CD4-positive, alpha-beta T cell (primary cell): ENCODE measurements at places on chromosomes 3 and 15. TPM values are rescaled to one million over a fixed set of nuclear protein-coding genes. Genes with fewer than 3 reads are reported as not detected.

DNA sequence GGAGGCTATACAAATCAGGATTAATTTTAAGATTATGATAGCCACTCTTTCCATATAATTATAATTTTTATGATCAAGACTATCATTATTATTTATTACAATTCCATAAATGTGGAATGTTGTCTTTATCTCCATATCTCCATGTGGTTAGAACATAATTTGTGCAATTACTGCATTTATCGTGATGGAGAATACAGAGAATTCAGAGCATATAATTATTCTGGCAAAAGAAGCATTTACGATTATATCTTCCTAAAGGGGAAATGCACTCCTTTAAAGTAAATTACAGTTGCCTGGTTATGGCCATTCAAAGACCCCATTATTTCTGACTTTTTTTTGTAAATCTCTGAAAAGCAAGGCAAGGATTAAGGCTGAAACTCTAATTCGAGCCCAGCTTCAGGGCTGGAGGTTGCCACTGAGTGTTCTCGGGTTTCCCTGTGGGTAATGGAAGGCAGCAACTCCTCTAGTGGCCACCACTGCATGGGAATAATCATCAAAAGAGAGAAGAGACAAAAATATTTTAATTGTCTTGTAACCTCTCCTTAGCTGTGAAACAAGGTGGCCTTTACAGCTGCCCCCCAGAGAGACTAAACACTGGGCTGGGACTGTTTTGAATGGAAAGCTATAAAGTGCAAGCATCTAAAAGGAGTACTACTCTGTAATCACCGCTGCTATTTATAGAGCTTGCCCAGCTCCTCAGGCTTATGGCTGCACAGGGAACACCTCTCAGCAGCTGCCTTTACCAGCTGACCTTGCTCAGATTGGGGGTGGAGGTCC, 59.8 kb upstream of the PRTG start:
- no peak for DNase-seq

- no peak for DNase-seq
Measured at GRCh38 chr3:136811701-136812100, 7.2 kb upstream of the SLC35G2 start.

- DNase-seq = no peak
Measured at GRCh38 chr3:152026033-152026556, 152.7 kb downstream of the SUCNR1 start.

DNA sequence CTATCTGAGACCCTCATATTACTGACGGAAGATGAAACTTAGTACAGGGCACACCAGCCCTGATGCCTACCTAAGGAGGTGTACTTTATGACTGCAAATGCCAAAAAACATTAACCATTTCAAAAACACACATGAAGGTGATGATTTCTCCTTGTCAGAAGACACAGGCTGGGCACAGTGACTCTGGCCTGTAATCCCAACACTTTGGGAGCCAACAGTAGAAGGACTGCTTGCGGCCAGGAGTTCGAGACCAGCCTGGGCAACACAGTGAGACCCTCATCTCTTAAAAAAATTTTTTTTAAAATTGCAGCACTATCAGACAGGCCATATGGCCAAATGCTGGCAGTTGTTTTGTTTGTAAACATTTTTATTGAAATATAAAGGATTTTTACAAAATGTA, 73.5 kb downstream of the LRIG1 start:
- DNase-seq = no peak

DNA sequence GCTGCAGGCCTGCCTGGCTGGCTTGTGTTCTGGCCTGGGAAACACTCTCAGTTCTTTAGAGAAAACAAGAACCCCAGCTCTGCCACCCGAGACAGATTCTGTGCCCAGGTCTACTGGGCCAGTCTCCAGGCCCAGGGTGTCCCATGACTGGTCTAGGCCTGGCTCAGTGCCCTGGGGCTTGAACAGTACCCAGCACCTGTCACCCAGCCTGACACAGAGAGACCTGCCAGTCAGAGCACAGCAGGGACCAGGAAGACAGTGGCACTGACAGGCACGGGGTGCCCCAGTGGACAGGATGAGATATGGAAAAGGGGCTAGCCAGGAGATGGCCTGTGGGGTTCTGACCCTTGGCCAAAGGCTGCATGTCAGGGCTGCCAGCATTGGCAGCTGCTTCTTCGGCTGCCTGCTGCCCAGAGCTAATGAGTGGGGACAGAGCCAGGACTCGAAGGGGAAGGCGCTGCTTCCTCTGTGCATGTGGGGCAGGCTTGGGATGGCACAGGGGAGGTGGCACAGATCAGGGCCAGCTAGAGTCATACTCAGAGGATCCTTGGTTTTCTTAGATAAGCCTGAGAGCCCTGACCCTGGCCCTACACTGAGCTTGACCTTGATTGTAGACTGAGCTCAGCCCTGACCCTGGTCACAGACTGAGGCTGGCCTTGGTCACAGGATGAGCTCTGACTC, 15.1 kb downstream of the CCDC33 start:
- DNase-seq = no peak

GRCh38 chr3:101725194-101725889, 928 bp downstream of the CEP97 start:
- peak; percentile 14 for DNase-seq

GRCh38 chr3:153293265-153293664, 131.2 kb downstream of the RAP2B start:
- DNase-seq = no peak

DNA sequence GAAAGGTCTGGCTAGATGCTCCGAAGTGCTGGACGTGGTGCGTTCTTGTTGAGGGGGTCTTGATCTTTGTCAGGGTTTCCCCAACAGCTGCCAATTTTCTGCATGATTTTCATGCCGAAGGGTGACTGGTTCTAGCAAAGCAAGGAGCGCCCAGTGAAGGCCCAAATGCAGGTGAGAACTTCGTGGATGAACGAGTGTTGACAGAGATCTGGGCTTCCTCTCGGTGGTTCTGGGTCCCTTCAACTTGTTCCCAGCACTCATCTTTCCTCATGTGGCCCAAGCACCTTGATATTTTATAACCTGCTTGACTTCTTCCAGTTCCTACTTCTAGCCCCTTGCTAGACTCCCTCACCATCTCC, 40.8 kb upstream of the TFRC start:
- DNase-seq = no peak

DNA sequence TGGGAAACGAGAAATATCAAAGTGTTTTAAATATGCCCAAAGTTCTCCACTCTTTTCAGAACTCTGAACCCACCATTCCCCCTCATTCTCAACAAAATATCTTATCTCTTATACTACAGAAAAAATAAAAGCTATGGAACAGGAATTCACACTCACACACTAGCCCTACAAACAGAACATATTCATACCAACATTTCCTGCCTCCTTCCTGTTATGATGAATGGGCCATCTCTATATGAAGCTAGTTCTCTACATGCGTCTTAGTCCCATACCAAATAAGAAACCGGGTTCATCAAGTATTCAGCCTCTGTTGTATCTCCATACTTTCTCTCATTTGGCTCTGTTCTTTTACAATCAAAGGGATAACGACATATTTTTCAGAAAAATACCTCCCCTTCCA, 72.6 kb downstream of the PLSCR2 start:
- DNase-seq = no peak

- no peak for DNase-seq
Measured at GRCh38 chr15:64524778-64525177, 64.4 kb downstream of the ZNF609 start.

- no peak for DNase-seq
Measured at GRCh38 chr15:44705986-44706385, 5.1 kb downstream of the PATL2 start.

DNA sequence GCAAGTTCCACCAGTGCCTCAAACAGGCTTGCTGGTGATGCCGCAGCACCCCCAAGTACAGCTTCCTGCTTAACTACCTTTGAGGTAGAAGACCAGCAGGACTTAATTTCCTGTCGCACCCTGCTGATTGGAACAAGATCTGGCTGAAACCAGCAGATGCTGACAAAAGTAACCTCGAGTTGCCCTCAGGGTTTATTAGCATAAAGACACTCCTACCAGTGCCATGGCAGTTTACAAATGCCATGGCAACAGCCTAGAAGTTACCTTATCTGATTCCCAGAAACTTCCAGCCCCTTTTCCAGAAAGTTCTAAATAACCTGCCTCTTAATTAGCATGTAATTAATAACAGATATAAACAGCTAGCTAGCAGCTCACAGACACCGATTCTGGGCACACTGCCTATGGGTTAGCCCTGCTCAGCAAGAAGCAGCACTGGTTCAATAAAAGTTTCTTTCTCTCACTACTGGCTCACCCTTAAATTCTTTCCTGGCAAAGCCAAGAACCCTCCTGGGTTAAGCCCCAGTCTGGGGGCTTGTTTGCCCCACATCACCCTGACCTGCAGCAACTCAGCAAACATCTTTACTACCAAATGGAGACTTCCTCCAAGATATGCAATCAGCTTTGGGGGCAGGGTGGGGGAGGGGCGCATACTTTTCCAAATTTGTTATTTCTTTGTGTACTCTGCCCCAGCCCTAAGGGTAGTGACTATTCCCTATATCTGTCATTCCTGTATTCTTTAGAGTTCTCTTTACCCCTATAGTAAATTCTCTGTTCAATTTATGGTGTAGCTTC, 54.2 kb downstream of the MAP4 start:
- peak; percentile 9 for DNase-seq

- no peak for DNase-seq
Measured at GRCh38 chr3:25293736-25294135, 134.3 kb upstream of the RARB start.

GRCh38 chr3:173007079-173007723, 133.8 kb downstream of the SPATA16 start:
- no peak for DNase-seq

DNA sequence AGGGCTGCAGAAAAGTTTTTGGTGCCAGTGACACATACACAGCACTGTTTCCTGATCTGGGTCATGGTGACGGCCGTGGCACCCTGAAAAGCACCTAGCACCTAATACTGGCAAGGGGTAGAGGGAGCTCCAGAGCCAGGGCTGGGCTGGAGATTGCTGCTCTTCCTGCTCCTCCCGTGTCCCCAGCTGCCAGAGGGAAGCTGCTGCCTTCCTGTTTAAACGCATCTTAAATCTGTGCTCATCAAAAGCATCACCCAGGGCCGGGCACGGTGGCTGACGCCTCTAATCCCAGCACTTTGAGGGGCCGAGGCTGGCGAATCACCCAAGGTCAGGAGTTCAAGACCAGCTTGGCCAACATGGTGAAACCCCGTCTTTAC, 156.7 kb upstream of the MEF2A start:
- DNase-seq = peak; percentile 64

GRCh38 chr3:10709110-10709781, 106.8 kb upstream of the SLC6A11 start:
- DNase-seq = no peak

DNA sequence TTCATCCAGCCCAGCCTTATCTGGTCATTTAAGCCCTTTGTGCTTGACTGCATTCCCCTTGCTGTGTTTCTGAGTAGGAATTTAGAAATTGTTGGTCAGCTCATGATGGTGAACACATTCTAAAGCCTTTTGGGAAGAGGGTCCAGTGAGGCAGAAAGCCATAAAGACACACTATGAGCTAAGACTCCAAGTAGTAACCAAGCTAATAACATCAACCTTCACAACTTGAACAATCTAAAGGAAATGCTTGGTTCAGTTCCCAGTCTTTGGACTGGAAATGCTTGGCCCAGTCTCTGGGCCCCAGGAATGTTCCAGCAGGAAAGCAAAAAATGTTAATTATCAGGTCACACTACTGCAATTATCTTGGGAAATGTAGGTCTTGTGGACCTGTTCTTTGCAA, 7.7 kb downstream of the PLSCR1 start:
- no peak for DNase-seq

DNA sequence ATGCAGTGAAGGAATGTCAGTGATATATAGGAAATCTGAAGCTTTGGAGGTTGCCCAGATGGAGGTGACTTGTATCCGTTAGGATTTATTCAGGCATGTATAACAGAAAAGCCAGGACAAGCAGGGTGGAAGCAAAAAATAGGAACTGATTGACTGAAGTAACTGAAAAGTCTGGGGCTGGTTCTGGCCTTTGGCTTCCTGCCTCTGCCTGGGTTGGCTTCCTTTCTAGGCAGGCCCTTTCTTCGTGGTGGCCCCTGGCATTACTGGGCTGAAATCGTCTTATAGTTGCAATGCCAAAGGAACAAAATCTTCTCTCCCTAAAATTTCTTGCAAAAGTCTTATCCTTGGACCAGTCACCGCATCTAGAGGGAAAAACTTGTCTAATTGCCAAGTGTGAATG, 386.1 kb downstream of the PTPRG start:
- no peak for DNase-seq

DNA sequence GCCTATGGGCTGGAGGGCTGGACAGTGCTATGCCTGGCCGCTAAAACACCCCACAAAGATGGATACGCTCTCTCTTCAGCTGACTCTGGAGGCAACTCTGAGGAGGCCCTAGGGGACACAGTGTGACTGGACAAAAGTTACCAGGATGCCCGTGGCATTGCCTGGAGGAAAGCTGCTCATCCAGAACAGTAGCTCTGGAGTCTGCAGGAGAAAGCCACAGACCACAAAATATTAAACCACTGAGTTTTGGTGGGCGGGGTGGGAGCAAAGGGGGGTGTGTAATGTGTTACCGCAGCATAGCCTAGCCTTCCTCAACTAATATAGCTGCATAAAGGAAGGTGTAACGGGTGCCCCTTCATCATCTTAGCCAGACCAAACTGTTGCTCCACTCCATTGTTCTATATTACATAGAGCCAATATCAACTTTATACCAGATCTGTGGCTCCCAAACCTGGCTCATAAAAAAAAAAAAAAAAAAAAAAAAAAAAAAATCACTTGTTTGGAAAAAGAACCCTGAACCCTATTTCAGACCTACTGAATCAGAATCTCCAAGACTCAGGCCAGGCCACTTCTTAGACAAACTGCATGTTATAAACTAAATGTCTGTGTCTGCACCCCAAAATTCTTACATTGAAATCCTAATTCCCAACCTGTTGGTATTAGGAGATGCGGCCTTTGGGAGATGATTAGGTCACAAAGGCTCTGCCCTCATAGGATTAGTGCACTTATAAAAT, 132.6 kb downstream of the TNIK start:
- no peak for DNase-seq

GRCh38 chr3:157423337-157423736, 13.3 kb upstream of the PTX3 start:
- DNase-seq = no peak

GRCh38 chr15:83960192-83960829, 275.3 kb upstream of the GOLGA6L4 start:
- no peak for DNase-seq

DNA sequence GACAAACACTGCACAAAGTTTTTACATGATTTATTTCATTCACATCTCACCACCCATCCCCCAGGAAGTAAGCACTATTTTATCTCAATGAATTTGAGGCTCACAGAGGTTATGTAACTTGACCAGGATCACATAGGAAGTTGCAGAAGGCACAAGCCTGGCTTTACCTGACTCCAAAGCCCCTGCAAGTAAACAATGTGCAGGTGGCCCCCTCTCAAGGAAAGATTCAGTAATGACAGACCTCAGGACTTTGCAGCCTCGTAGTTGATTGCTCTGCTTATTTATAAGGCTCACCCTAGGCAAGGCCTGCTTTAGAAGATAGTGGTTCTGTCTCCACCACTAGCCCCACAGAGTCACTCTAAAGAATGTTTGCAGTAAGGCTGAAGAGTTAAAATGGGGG, 79.8 kb upstream of the MDFIC2 start:
- no peak for DNase-seq

The SLCO2A1 gene
- not detected for total RNA-seq

The GP5 gene
- 3.3 TPM for total RNA-seq

The C3orf62 gene
- total RNA-seq = 7.0 TPM

The ALPK3 gene
- 0.14 TPM for total RNA-seq

The TRPM1 gene
- total RNA-seq = not detected

The ZNF80 gene
- total RNA-seq = 0.17 TPM

The C3orf70 gene
- not detected for total RNA-seq

The NR2E3 gene
- not detected for total RNA-seq

The UNC13C gene
- not detected for total RNA-seq

The GMNC gene
- total RNA-seq = not detected

The A4GNT gene
- not detected for total RNA-seq

The ADGRG7 gene
- not detected for total RNA-seq

The TMIE gene
- 1.2 TPM for total RNA-seq

The PIERCE2 gene
- not detected for total RNA-seq

The CTXN2 gene
- total RNA-seq = not detected
